Pons (tissue), 1 donor: ENCODE measurements at places on chromosomes 4 and X.

GRCh38 chr4:184662236-184662635 lies 12.7 kb downstream of the PRIMPOL start:
- no peak for DNase-seq

GRCh38 chr4:37748485-37748884 lies 62.3 kb upstream of the RELL1 start:
- DNase-seq, result no peak

DNA sequence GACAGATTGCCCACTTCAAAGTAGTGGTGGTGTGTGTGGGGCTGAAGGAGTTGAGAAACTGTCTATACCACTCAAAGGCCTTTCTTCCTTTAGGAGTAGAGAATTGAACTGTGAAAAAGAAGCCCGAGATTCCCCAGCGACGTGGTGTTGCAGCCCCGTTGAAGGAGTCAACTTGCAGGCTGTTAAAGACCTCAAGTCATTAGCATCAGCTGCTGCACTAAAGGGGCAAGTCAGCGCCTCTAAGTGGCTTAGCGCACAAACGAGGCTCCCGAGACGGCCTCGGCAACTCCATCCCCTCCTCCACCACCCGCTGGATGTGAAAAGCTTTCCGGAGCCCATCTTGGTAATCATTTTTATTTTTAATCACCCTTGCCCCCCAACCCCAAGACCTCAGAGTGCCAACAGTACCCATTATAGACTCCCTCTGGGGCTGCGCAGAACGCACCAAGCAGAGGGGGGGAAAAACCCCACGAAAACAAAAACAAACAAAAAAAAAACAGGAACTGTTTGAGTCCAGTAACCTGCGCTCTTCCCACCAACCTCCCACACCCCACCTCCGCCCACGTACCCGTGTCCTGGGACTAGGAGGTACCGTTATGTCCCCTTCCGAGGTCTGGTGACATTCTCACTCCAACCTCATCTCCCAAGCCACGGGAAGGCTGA lies 913 bp upstream of the PRDM8 start:
- DNase-seq, result peak; percentile 79

GRCh38 chr4:81040012-81040659 lies 9.6 kb downstream of the BMP3 start:
- peak; percentile 76 for DNase-seq

GRCh38 chr4:7582313-7583097 lies 147.8 kb upstream of the PSAPL1 start:
- DNase-seq, result no peak
